Activated T-cell treated with anti-CD3 and anti-CD28 coated beads for 24 hours (primary cell): ENCODE measurements at places on chromosomes 2 and 18.

DNA sequence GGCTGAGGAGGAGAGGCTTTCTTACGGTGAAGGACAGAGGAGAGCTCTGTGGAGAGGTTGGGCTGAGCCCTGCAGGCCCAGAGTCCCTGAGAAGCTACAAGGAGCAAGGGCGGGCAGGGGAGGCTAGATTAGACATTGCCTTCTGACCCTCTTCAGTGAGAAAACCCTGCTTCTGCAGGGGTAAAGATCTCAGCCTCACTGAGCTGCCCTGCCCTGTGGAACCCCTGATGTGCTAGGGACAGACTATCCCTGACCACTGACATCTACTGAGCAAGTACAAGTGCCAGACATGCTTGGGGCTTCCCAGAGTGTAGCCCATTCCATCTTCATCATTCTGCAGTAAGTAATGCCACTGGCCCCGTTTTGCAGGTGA, 111.5 kb downstream of the CYP26B1 start:
- DNase-seq = no peak

DNA sequence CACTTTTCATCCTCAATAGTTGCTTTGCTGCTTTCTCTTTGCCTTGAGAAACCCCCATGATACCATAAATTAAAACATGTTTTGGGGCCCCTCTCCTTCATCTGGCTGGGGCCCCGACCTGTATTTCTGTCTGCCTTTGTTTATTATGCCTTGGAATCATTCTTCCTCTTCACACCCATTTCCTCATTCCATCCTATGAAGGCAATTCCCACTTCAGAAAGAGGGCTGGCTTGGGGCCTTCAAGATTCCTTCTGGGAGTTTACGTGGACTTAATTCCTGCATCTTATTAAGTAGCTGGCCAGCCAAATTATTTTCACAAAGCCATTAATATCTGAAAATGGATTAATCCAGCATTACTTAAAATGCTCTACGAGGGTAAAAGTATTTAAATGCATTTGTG, 6.8 kb upstream of the LRRTM1 start:
- no peak for DNase-seq

DNA sequence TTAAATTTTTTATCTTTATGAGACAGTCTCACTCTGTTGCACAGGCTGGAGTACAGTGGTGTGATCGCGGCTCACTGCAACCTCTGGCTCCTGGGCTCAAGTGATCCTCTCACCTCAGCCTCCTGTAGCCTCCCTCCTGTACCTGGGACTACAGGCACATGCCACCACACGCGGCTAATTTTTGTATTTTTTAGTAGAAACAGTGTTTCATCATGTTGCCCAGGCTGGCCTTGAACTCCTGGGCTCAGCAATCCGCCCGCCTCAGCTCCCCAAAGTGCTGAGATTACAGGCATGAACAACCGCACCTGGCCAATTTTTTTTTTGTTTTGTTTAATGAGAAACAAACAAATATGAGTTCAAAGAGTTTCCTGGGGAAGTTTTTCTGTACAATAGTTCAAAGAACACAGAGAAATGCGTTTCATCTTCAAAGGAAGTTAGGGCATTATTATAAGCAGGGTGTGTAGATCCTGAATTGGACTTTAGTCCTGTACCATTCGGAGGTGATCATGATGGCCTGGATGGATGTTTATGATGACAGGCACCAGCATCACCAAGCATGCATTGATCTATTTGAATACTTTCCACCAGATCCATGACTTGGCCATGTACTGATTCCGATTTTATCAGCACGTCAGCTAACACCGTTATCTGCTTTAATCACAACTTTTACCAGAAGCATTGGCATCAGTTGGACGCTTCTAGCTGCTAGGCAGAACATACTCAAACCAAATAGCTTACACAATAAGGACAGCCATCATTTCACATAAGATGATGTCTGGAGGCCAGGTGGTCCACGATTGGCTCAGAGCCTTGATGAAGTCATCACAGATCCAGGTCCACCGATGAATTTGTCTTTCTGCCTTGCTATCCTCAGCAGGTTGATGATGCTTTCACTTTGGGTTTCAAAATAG, 28.9 kb downstream of the TCF23 start:
- no peak for DNase-seq

DNA sequence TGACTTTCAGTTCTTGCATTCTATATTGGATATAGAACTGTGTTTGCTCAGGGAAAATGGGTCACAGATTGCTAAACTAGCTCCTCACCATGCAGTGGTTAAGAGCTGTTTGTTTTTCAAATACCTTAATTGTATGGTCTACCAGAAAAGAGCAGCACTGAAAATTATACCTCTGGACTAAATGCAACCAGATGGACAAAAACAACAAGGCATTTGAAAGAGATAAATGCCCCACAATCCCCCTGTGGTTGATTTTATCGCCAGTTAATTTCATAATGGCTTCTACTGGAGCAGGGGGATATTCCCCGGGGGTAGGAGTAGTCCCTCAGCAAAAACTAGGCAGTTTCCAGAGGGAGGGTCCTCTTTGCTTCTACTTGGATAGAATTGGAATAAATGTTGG, 267.9 kb upstream of the TNP1 start:
- no peak for DNase-seq

DNA sequence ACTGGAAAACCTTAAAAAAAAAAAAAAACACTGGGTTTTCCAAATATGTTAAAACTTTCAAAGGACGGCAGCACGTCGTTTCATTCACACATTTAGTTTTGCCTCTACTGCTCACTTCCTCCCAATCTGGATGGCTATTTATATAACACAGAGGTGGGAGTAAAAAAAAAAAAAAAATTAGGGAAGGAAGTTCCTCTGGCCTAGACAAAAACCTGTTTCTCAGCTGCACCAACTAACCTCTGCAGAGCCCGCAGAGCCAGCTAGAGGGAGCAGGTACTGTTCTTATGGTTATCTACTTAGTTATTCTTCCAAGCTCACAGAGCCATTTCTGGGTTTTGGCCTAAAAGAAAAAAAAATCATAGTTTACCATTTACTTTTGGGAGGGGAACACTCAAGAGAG, 28.1 kb downstream of the SLC1A4 start:
- no peak for DNase-seq

- no peak for DNase-seq
Measured at GRCh38 chr2:236794176-236794957, 224.7 kb downstream of the ACKR3 start.

DNA sequence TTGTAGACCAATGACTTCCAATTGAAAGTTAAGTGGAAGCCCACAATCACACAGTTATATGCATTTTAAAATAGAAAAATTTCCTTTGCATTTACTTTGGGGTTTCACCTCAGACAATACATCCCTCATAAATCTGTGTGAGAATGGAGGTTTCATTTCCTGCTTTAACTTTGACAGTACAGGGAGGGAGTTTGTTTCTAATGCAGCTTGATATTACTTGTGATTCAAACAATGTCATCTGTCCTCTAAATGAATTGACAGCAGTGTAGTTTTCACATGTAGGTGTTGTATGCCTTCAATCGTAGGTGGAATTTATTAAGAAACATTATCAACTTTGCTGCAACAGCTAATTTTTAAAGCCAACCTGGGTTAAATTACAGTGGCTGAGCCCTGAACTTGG, 75.2 kb downstream of the TMEFF2 start:
- DNase-seq = no peak

DNA sequence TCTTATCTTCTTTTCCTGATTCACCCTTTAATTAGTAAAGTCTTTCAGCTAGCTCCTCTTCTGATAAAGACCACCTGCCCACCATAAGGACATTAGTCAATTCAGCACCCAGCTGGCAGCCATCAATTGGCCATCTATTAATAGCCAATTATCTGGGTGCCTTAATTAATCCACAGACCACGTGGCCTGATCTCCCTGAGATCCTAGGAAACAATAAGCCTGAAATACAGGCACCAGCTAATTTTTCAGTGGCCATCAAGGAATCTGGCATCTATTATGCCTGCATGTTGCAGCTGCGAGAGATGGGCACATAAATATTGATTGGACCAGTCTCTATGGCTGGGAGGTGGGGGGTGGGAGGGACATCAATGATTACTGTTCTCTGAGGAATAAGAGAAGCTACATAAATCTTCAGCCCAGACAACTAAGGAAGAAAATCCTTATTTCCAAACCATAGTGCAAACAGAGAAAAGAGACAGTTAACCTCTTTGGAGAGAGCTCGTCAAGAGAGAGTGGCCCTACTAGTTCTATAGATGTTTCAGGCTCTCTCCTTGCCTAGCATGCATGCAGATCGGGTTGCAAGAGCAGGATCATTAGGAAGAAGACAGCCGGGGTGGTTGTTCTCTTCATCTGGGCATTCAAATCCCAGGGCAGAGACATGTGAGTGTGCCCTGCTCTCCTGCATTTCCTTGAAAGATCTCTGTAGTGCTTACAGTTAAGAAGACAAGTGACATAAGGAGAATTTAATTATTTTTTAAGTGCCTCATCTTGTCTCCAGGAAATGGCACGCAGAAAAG, 8.7 kb downstream of the GALNT14 start:
- DNase-seq = no peak

DNA sequence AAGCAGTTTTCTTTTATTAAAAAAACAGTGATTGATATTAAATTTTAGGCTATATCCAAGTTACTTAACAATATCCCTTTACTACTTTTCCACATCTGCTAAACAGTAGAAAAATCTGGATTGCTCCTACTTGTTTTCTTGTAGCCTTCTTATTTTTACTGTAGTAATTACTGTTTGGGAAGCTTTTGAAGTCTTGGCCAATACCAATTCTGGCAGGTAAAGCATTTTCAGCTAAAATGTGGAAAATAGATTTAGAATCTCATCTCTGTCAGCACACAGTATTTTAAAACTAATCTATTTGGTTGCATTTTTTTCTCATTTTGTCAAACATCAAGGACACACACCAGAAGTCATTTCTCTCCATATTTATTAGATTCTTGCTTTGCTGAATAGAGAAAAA, 1485.7 kb upstream of the PIK3C3 start:
- DNase-seq = no peak

- DNase-seq = no peak
Measured at GRCh38 chr18:10727477-10727876, 201.7 kb downstream of the NAPG start.

DNA sequence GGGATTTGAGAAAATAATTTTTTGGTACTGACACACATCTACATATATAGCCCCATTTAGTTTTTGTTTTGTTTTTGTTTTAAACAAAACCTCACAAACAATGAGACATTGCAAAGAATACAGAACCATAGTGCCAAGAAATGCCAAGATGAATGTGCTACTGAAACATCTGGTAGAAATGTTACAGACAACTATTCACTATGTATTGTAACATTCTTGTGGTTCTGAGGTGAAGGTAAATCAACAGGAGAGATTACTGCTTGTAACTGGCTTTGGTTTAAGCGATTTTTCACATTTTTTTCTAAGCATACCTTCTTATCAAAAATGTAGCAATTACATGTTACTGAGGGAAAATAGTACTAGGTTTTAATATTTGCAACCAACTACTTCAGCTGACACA, 281.3 kb downstream of the ZNF804A start:
- no peak for DNase-seq

- no peak for DNase-seq
Measured at GRCh38 chr18:48345596-48345995, 63.6 kb downstream of the ZBTB7C start.

GRCh38 chr18:46298511-46298910, 194.3 kb downstream of the HAUS1 start:
- no peak for DNase-seq

- no peak for DNase-seq
Measured at GRCh38 chr2:16279641-16280040, 339.3 kb downstream of the MYCN start.

- no peak for DNase-seq
Measured at GRCh38 chr2:27960237-27960912, 69.8 kb downstream of the BABAM2 start.
